ENCODE measurements at places on chromosomes 5 and 9.

GRCh38 chr5:58542709-58543108 lies 40.2 kb upstream of the RAB3C start:
- DNase-seq, result no peak

DNA sequence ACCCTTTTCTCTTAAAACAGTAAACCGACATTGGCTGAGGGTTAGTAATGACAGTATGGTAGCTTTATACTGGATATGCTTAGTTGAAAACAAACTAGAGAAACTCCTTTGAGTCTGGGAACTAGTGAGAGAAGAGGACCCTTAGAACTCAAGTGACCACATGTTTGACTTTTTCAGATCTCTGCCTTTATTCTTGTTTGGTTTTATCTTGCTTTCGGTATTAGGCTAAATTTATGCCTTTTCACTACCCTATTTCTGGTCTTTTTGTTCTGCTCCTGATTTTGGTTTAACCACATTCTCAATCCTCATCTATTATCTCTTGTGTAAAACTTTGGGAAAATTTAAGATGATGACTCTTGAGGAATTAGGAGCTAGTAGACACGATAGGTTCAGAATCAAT lies 11.0 kb downstream of the SNAPC3 start:
- no peak for DNase-seq

DNA sequence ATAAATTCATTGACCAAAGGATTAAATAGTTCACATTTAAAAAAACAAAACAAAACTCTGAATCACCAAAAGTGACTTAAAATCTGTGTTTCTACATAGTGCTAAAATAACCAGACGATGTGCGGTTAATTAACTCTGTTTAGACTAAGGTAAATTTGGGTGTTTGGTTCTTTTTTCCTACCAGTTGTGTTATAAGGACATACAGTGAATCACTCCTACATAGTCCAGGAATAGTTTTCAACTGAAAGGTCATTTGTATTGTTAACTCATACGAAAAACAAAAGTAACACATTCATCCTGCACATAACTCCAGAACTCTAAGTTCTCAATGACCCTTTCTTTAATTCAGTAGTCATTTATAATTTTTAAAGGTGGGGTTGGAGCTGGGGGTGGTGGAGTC lies 203.7 kb downstream of the GLIS3 start:
- DNase-seq, result no peak

DNA sequence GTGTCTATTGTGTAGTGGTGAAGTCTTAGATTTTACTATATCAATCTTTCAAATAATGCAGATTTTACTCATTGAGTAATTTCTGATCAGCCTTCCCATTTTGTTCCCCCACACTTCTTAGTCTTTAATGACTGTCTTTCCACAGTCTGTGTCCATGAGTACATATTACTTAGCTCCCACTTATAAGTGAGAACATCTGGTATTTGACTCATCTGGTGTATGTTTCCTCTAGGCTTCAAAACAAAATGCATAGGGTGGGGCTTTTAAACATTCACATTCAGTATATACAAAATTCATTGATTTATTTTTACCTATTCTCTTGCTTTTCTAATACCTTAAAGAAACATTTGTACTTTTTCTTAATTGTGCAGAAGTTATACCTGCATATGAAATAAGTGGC lies 513.0 kb downstream of the MTRR start:
- no peak for DNase-seq

DNA sequence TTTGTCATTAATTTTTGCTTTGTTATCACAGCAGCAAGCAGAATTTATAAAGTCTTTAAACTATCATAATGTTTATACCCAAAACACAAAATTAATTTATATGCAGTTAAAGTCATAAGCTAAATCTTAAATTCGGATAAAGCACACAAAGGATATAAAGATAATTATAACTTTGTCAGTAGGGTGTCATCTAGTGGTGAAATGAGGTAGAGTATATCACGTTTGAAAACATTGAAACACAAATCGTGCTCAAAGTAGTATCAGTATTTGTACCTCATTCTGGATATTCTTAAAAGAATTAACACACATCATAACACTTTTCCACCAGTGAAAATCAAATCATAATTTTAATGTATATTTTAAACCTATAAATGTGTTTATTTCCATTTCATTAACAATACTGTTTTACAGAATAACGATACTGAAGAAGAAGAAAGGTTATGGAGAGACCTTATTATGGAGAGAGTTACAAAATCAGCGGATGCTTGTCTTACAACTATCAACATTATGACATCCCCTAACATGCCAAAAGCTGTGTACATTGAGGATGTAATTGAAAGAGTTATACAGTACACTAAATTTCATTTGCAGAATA lies 129.5 kb downstream of the NIPBL start:
- DNase-seq, result no peak

- no peak for DNase-seq
Measured at GRCh38 chr9:81461196-81461595, 228.2 kb downstream of the TLE1 start.

- no peak for DNase-seq
Measured at GRCh38 chr9:131391020-131391419, 2.9 kb upstream of the PRRC2B start.

GRCh38 chr5:135053278-135053677 lies 19.2 kb upstream of the PITX1 start:
- DNase-seq, result no peak

DNA sequence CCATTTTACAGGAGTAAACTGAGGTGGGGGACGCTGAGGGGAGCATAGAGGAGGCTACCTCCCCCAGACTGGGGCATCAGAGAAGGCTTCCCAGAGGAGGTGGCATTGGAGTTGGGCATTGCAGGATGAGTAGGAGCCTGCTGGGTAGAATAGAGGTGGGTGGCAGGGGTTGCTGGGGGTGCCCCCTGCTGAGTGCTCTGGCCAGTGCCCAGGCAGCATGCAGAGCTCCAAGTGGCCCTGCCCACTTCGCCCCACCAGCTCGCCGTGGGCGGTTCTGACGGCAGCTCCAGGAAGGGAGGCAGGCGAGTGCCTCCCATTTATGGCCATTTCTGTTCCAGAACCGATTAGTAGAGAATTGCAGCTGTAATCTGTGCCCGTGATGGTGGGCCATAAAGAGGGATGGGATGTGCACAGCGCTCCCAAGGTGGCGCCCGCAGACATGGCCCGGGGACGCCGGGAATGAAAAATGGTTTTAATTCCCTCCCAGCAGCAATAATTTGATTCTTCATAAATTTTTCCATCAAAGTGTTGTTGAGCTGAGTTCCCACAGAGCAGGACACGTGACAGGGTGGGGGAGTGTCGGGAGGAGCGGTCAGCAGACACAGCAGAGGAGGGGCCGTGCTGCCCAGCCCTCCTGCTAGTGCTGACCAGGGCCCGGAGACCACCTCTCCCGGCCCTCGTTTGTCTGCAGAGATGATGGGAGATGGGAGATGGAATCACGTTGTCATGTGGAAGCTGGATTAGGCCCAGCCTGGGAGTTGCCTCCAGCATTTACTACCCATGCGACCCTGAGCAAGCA lies 75.5 kb downstream of the LMX1B start:
- no peak for DNase-seq

- DNase-seq, result peak; percentile 69
Measured at GRCh38 chr9:96655198-96655851, at the start of gene PRXL2C. TSS of gene PRXL2C (minus strand) at chr9:96655317. CDS start at chr9:96655281, 36 bp downstream.

DNA sequence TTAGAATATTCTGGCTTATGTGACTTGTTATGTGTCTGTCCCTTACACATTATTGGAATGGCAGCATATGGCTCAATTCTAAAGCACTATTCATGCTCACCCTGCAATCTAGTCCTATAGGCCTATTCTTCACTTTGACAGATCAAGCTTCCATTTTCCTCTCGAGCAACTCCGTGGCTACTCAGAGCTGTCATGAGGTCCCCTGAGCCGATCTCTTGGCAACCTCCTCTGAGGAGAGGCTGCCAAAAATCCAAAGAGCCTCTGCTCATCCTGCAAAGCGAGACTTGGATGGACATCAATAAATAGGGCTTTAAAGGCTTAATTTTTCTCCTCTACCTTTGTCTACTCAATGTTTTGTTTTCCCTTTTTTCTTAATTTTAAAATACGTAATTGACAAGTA lies 163.8 kb downstream of the GABRB2 start:
- no peak for DNase-seq

- DNase-seq, result no peak
Measured at GRCh38 chr9:103941104-103941503, 153.0 kb upstream of the SMC2 start.

- no peak for DNase-seq
Measured at GRCh38 chr5:169791251-169791650, 154.2 kb downstream of the DOCK2 start.

GRCh38 chr9:125341566-125341965 lies 79.9 kb downstream of the GAPVD1 start:
- DNase-seq, result no peak

DNA sequence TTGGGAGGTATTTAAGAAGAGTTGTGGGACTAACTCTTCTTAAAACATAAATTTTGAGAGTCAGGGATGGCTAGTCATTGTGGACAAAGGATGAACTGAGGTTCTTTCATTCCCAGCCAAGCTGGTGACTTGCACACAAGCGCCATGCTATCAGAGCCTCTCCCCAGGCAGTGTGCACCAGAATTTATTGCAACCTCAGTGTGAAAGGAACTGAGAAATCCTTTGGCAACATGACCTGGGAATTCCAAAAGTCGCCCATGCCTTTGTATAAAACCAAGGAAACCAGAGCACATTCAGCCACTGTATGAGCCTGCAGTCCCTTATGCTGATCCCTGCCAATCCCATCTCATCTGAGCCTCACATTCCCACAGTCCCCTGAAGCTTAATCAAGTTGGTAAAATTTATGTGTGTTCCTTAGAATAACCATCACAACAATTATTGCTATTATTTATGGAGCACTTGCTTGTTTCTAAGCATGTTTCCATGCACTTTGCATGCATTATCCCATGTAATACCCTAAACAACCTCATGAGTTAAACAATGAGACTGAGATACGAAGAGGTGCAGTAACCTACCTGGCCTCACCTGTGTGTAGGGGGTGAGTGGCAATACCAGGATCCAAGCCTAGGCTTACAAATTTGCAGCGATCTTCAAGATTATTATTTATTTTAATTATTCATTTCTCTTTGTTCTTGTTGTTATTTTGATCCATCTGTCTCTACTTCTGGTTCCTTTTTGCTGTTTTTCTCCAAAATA lies 116.4 kb downstream of the NTRK2 start:
- no peak for DNase-seq

GRCh38 chr5:157978061-157978460 lies 119.1 kb upstream of the CLINT1 start:
- no peak for DNase-seq

DNA sequence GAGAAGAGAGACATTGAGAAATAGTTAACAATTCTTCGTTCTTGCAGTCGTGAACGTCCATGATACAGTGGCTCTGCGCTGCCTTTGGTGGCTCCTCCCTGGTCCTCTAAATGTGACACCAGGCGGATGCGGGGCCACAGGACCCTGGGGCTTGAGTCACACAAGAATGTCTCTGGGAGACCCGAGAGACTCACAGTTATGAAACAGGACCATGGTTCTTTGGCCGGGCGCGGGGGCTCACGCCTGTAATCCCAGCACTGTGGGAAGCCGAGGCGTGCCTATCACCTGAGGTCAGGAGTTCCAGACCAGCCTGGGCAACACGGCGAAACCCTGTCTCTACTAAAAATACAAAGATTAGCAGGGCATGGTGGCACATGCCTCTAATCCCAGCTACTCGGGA lies 767 bp upstream of the ZDHHC11 start:
- no peak for DNase-seq

DNA sequence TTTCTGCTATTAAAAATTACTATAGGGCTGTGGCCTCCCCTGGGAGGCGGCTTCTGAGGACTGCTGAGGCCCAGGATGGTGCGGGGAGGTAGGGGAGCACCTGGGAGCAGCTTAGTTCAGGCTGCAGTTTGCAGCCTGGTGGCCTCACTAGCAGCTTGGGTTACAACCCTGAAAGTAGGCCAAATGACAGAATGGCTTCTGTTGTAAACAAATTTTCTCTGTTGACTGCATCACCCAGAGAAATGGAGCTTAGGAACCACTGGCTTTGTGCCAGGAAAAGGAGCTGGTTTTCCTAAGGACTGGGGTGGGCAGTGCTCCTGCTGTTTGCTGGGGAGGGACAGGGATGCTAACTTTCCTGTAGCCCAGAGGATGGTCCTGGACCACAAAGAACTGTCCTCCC lies 130.3 kb downstream of the ENTREP1 start:
- DNase-seq, result no peak

DNA sequence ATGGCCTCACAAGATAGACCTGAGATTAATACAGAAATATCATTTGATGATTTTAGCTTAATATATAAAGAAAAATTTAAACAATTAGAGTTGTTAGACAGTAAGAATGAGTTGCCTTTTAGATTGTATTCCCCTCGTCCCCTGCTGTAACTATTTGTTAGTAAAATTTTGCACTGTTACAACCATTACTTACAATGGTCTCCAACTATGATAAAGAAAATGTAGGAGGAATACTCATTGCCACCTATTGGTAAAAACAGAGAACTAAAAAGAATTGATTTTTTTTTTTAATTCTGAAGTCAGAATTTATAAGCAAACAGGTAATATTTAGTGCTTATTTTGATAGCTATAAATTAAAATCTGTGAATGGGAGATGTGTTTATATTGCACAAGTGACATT lies 937.6 kb downstream of the TLE4 start:
- no peak for DNase-seq

DNA sequence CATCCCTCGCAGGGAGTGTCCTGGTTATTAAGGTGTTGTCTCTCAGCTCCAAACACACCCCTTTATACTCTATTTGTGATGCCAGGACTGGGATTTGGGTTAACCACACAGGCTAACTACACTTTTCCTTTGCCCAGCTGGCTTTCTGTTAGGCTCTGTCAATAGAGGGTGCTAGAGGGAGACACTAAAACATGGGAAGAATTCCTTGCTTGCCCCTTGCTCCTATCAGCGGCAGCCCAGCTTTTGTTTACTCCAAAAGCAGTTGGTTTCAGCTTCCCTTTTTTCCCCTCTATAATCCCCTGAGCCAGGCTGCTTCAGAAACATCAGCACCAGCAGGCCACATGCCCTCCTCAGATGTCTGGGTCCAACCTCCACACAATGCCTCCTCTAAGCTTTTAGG lies 297.1 kb downstream of the KCTD16 start:
- DNase-seq, result no peak

DNA sequence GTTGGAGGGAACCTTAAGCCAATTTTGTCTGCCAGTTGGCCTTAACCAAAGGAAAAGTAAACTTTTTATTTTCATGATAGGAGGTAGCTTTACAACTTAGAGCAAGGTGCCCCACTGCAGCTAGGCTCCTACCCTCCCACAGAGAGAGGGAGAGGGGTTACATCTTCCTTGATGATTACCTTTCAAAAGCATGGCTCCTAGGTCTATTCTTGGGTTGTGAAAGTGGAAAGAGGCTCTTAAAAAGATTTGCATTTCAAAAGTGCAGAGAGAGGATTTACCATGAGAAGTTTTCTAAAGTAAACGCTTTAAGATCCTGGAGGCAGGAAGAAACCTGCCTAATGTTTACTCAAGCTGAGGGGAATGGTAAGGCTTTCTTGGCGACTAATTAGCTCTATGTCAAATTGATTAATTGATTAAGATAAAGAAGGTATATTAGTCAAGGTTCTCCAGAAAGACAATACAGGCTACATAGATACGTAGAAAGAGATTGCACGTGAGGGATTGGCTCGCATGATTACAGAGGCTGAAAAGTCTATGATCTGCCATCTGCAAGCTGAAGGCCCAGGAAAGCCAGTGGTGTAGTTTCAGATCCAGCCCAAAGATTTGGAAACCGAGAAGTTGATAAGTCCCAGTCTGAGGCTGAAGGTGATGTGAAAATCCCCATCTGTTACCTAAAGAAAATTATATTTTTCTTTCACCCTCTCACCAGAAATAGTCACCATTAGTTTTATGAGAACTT lies 333.8 kb upstream of the CTNND2 start:
- no peak for DNase-seq

All from activated T-helper 1 cell treated with anti-CD3 and anti-CD28 coated beads, Interleukin-12 subunit alpha, Interleukin-12 subunit beta, Interleukin-2, Interleukin-4 antibody, amounts not matched to agents 30 ng/mL and 10 ng/mL and 1 ng/mL, durations not matched to agents 14 hours and 24 hours and 36 hours (primary cell).